ENCODE measurements at places on chromosomes 2 and 18.

DNA sequence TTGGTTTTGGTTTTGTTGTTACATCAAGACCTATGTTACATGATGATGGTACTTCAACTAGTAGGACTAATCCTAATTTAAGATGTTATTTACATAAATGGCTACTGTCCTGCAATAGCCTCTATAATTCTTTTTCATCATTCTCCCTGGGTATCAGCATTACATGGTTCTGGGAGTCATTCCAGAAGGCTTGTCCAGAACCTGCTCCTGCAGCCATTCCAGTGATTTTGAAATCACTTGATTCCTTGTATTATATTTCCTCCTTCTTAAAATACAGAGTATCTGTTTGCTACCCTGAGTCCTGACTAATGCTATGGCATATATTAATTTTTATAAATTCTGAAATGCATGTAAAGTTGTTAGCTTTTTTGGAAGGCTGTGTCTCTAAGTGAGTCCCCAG lies 400.5 kb upstream of the MEIS1 start:
- DNase-seq: no peak

- DNase-seq: no peak
Measured at GRCh38 chr2:120287183-120288015, 34.7 kb downstream of the RALB start.

GRCh38 chr18:73793386-73793785 lies 354.2 kb downstream of the FBXO15 start:
- DNase-seq: no peak

GRCh38 chr2:128591861-128592822 lies 273.5 kb upstream of the HS6ST1 start:
- DNase-seq: no peak

- DNase-seq: no peak
Measured at GRCh38 chr18:31555971-31556747, 35.5 kb upstream of the TTR start.

- no peak for DNase-seq
Measured at GRCh38 chr18:73962256-73962655, 185.4 kb downstream of the FBXO15 start.

GRCh38 chr18:44758861-44759631 lies 78.4 kb downstream of the SETBP1 start:
- DNase-seq: peak; percentile 46

GRCh38 chr2:50952596-50952995 lies 79.3 kb downstream of the NRXN1 start:
- no peak for DNase-seq

- DNase-seq: no peak
Measured at GRCh38 chr2:46537624-46538295, 58.4 kb downstream of the TMEM247 start.

- no peak for DNase-seq
Measured at GRCh38 chr2:157193461-157193860, 64.0 kb upstream of the GALNT5 start.

DNA sequence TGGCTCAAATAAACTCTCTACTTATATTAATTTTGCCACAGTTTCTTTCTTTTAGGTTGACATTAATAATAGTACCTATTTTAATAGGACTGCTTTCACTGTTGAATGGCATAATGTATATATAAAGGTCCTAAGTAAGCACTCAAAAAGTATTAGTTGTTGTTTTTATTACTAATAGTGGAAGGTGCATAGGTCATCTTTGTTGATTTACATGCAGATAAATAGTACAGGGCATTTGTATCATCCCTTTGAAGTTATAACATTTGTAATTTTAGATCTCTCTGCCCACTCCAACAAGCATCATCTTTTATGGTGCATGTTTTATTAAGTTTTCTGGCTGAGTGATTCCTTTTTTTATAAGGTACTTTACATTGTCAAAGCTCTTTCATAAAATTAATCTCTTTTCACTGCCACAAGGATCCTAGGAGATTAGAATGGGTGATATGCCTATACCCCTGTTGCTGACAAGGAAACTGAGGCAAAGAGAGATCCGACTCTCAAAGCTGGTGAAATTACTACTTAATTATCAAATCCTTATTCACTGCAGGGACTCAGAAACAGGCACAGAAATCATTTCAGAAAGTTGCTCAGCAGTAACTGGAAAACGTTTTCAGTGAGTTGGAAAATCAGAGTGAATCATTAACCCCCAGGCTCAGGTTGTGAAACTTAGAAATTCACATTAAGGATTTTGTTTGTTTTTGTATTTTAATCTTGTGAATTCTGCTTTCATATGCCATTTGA lies 299.6 kb downstream of the AGPS start:
- no peak for DNase-seq

- no peak for DNase-seq
Measured at GRCh38 chr2:85504778-85505261, 34.1 kb upstream of the MAT2A start.

- DNase-seq: no peak
Measured at GRCh38 chr2:57402755-57403154, 643.9 kb upstream of the VRK2 start.
